Gastroesophageal sphincter (tissue), 4 donors: ENCODE measurements at places on chromosomes 7 and 10. TPM values are rescaled to one million over a fixed set of nuclear protein-coding genes. Genes with fewer than 3 reads are reported as not detected.

DNA sequence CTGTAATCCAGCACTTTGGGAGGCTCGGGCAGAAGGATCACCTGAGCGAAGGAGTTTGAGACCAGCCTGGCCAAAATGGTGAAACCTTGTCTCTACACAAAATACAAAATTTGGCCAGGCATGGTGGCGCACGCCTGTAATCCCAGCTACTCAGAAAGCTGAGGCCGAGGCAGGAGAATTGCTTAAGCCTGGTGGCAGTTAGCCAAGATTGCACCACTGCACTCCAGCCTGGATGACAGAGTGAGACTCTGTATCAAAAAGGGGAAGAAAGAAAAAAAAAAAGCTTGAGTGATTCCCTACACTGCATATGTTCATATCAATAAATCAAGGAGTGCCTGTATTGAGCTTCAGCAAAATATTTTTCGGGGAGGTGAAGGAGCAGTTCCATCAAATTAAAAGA, 45.8 kb upstream of the SRRM3 start:
- ATAC-seq = peak; percentile 60

DNA sequence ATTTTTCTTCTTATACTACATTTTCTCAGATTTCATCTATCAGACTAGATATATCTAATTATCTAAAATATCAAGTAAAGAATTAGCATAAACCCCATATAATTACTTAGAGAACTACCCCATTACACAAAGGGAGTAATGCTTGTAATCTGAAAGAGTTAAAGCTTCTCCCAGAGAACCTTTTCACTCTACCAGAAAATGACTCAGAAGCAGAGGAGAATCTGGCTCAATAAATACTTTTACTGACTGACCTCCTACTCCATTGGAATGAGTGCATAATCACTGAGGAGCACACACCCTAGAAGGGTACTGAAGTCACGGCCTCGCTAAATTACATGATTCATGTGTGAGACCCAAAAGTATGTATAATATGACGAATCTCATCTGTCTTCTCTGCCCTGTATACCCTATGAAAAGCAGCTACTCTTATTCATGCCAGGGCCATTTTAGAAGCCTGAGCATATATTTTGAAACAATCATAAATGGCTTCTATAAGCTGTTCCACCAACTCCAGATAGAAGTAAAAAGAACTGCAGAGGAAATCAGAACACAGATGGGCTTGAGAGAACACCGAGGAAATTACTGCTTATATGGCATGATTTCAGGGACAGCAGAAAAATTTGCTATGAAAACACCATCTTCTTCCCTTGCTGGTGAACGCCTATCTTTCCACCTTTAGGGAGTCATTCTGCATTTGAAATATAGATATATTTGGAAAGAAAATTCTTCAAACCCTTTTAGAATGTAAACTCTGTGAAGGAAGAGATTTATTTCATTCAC, 32.7 kb downstream of the DNMBP start:
- peak; percentile 82 for ATAC-seq

GTF2IRD1 gene
- total RNA-seq = 49.0 TPM

GRCh38 chr7:112120696-112121217, 85.4 kb downstream of the DOCK4 start:
- ATAC-seq = no peak

- peak; percentile 64 for ATAC-seq
Measured at GRCh38 chr7:25846722-25847121, 305.3 kb upstream of the NFE2L3 start.

DNA sequence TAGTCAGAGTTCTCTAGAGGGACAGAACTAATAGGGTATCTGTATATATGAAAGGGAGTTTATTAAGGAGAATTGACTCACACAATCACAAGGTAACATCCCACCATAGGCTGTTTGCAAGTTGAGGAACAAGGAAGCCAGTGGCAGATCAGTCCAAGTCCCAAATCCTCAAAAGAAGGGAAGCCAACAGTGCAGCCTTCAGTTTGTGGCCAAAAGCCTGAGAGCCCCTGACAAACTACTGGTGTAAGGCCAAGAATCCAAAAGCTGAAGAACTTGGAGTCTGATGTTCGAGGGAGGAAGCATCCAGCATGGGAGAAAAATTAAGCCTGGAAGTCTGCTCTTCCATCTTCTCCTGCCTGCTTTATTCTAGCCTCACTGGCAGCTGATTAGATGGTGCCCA, 1107.2 kb upstream of the CELF2 start:
- ATAC-seq = no peak
